ENCODE measurements at places on chromosomes 7 and 10.

DNA sequence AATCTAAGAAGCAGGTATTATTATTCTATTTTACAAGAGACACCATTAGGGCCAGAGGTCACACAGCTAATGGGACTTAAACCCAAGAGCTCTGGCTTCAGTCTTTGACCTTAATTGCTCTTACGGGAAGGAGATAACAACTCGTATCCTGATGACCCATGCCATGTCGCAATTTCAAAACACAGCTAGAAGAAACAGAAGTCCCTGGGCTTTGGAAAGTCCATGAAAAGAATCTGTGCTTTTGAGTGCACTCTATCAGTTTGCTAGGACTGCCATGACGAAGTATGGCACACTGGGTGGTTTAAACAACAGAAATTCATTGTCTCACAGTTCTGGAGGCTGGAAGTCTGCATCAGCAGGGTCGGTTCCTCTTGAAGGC lies 247.8 kb upstream of the AOAH start:
- no peak for DNase-seq

- no peak for DNase-seq
Measured at GRCh38 chr7:131031099-131031868, 296.4 kb upstream of the MKLN1 start.

- DNase-seq = peak; percentile 76
Measured at GRCh38 chr7:116180302-116180701, 30.0 kb upstream of the TES start.

DNA sequence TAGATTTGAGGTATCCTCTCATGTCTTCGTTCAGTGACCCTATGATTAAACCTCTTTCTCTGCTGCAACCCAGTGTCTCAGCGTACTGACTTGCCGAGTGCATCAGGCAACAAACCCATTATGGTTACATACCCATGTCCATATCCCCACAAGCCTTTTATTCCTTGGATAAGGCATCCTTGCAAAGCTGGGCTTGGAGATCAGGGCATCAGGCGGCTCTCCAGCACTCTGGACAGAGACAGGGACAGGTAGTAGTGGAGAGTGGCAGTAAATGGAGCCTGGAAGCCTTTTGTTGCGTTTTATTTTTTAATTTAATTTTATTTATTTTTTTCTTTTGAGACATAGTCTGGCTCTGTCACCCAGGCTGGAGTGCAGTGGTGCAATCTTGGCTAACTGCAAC lies 32.0 kb upstream of the NPFFR1 start:
- no peak for DNase-seq

- DNase-seq = no peak
Measured at GRCh38 chr7:70415179-70415972, 716.6 kb upstream of the GALNT17 start.

DNA sequence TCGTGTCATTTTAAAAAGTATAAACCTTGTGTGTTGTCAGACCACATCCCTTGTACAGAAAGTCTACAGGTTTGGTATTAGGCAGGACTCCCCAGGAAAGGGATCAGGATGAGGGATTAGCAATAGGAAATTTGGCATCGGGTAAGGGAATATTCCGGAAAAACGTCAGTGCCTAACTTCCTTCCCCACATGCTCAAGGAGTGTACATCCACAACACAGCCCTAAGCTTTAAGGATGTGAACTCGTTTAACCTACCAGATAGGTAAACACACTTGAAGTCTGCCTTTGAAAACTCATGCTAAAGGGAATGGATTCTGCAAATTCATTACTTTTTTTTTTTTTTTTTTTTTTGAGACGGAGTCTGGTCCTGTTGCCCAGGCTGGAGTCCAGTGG lies 194.9 kb downstream of the SKIDA1 start:
- DNase-seq = no peak

- no peak for DNase-seq
Measured at GRCh38 chr10:19818876-19819275, 2.6 kb downstream of the PLXDC2 start.

- peak; percentile 49 for DNase-seq
Measured at GRCh38 chr7:42128703-42129102, 108.3 kb downstream of the GLI3 start.

DNA sequence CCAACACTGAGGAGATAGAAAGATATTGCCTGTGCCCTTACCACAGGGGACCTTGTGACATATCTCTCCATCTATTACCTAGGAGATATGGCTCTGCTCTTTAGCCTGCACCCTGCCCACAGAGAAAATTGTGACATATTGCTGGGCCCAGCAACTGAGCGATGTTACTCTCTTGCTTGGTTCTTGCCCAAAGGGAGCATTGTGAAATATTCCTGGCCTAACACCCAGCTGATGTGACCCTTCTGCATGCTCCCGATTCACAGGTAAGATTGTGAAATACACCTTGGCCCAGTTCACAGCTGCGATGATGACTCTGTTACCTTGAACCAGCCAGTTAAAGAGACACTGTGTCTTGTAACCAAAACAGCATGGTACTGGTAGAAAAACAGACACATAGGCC lies 37.2 kb upstream of the ZNF107 start:
- no peak for DNase-seq

All from ACHN (cell line).